ENCODE measurements at places on chromosomes 11 and 22.

DNA sequence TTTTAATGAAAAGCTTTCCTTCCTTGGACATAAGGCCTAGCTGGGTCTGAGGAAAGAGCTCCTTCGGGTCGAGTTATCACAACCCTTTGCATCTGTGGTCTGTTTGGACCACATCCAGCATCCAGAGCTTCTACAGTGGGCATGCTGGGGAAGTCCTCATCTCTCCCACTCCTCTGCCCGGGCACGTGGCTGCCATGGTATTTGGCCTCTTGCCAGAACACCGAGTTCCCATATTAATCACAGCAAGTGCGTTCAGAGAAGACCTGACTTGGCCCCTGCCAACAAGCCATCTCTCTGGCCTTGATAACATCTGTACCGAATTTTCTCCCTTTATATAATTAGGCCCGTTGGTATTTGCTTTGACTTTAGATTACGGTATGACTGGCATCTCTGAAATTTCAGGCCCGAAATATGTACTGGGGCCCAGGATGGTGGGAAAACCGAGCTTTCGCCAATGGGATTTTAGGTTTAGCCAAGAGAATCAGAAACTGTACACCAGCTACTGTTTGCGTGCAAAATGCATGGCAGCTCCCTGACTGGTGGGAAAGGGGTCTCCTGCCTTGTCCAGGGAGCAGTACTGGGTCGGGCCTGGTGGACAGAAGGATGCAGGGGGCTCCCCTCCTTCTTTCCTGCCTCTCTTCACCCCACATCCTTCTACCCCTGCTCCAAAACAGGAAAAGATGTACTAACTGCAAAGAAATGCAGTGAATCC, 90.0 kb downstream of the MICAL2 start:
- DNase-seq: no peak

GRCh38 chr11:109480251-109480650, 58.3 kb downstream of the C11orf87 start:
- DNase-seq: no peak

DNA sequence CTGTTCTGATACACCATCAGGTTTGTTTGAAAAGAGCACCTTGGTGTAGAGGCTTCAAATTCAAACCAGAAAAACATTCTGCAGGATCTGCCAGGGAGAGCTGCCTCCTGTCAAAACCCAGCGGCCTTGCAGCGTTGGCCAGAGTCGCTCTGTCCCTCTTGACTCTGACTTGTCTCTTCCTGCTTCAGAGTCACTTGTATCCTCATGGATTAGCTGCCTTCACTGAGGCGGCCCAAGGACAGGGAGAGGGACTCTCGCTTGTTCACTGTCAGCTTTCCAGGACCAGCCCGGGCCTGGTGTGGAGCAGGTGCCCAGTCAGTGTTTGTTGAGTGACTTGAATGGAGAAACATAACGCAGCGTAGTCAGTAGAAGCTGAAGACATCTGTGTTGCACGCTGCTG, 18.0 kb downstream of the TBC1D22A start:
- no peak for DNase-seq

DNA sequence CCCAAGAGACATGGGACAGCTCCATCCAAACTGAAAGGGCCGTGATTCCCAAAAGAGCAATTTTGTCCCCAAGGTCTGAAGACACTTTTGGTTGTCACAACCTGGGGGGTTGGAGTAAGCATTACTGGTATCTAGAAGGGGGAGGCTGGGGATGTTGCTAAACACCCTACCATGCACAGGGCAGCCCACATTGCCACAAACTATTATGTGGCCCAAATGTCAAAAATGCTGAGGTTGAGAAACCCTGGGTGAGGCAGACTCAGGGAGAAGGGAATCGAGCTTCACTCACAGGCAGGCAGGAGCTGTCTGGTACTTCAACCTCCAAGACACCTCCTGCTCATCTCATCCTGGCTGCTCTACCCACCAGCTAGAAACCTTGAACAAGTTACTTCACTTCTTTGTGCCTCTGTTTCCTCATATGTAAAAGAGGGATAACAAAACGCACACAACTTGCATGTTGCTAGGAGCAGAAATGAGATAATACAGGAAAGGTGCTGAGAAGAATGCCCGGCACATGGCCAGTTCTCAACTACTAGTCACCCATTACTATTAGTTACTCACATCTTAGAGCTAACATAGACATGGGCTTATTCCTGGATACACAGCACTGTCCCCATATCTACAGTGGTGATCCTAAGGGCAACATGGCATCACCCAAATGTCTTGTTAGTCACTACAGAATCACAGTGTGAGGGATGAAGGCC, 8.8 kb downstream of the SERPIND1 start:
- no peak for DNase-seq

- DNase-seq: no peak
Measured at GRCh38 chr11:128343870-128344269, 243.5 kb downstream of the ETS1 start.

DNA sequence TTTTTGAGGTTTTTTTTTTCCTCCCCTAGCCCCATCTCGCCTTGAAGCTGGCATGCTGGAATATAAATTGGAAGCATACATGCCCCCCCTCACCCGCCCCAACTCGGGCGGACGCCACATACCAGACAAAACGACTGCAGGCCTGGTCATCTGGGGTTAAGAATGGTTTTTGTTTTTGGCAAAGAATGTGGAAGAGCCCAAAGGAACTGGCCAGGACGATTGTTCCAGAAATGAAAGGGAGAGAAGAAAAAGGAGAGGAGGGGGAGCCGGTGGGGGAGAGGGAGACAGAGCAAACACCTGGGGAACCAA, 25.0 kb downstream of the MN1 start:
- no peak for DNase-seq
